Dorsolateral prefrontal cortex (tissue), 122 donors: ENCODE measurements at places on chromosomes 7 and 10.

- no peak for DNase-seq
These were observed 19.7 kb downstream of the CHAT start for GRCh38 chr10:49633327-49634068.

- DNase-seq: no peak
These were observed 156.5 kb downstream of the POM121L12 start for GRCh38 chr7:53191836-53192443.

DNA sequence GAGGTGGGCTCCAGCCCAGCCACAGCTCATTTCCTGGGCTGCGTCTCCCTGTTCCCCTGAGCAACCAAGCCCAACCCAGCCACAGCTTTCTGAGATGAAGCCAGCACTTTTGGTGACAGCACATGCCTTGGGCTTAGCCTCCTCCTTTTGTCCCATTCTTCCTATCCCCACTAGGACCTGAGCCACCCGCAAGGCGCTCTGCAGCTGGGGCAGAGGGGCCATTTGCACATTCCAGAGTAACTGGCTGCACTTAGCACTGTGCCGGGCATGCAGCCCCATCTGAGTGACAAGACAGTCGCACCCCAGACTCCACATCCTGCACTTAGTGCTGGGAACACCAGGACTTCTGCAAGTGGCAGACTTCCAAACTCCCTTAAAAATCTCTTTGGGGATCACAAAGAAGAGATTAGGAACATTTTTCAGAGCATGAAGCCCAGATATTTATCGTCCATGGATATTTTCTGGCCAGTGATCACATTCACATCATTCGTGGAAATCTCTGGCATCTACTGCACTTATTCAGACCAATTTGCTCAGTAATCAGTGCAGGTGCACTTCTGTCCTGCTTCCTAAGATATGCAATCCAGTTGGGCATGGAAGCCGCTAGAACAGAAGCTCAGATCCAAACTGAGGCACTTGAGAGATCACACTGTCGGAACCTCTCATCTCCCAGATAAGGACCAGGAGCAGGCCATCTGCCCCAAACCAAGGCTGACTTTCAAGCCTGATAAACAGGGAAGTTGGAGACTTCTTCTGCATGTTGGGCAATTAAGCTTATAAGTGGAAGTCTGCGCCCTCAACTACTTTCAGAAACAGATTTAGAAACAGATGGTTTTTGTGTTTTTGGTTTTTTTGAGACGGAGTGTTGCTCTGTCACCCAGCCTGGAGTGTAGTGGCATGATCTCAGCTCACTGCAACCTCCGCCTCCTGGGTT lies 26.4 kb downstream of the CHST15 start:
- DNase-seq: no peak

GRCh38 chr7:129848436-129848835 lies 104.3 kb downstream of the UBE2H start:
- no peak for DNase-seq

- no peak for DNase-seq
These were observed 13.9 kb downstream of the HDAC9 start for GRCh38 chr7:18509481-18509880.
